Osteoblast (primary cell): ENCODE measurements at places on chromosomes 12 and 14. TPM values are rescaled to one million over a fixed set of nuclear protein-coding genes. Genes with fewer than 3 reads are reported as not detected.

Gene PARPBP
- 5.8 and 6.5 TPM in 2 replicates for total RNA-seq

Gene PTGER2
- 2.9 and 3.3 TPM in 2 replicates for total RNA-seq

Gene CAPZA3
- not detected in 2 replicates for total RNA-seq

Gene PTPRQ
- 5.3 and 5.4 TPM in 2 replicates for total RNA-seq

Gene TOX4
- total RNA-seq: 37.6 and 46.3 TPM in 2 replicates

Gene PTCSC3
- total RNA-seq: not detected in 2 replicates

Gene FIGNL2
- total RNA-seq: 0.29 and 0.36 TPM in 2 replicates

Gene GSC
- total RNA-seq: 9.4 and 10.6 TPM in 2 replicates

Gene ASCL1
- total RNA-seq: not detected in 2 replicates

Gene LBHD2
- total RNA-seq: not detected in 2 replicates

Gene AKAP3
- 1.5 and 2.2 TPM in 2 replicates for total RNA-seq

Gene UNC79
- under 0.01 TPM in 2 replicates for total RNA-seq

Gene CD163L1
- total RNA-seq: under 0.01 and 0.88 TPM in 2 replicates

Gene RFLNA
- total RNA-seq: 15.9 and 16.2 TPM in 2 replicates

Gene REP15
- total RNA-seq: 3.5 and 4.0 TPM in 2 replicates

Gene SPSB2
- 11.5 and 11.9 TPM in 2 replicates for total RNA-seq

Gene MSI1
- under 0.01 TPM in 2 replicates for total RNA-seq

Gene TAS2R13
- 2.9 and 3.8 TPM in 2 replicates for total RNA-seq

Gene AKAP6
- total RNA-seq: 0.29 and 2.2 TPM in 2 replicates

Gene LGR5
- under 0.01 TPM in 1 of 2 replicates, not detected in the other for total RNA-seq

Gene SIX6
- total RNA-seq: under 0.01 TPM in 1 of 2 replicates, not detected in the other

Gene MYH6
- total RNA-seq: under 0.01 TPM in 1 of 2 replicates, not detected in the other

Gene EML1
- 38.0 and 46.7 TPM in 2 replicates for total RNA-seq

Gene PTPRB
- total RNA-seq: 0.29 and 1.1 TPM in 2 replicates

Gene OTX2
- not detected in 2 replicates for total RNA-seq

Gene MIPOL1
- 9.0 and 9.7 TPM in 2 replicates for total RNA-seq

Gene RD3L
- not detected in 2 replicates for total RNA-seq
